Caco-2 (cell line): ENCODE measurements at places on chromosomes 3 and 15. TPM values are rescaled to one million over a fixed set of nuclear protein-coding genes. Genes with fewer than 3 reads are reported as not detected.

The TJP1 gene
- 179 and 181 TPM in 2 replicates for total RNA-seq

The CYP1A2 gene
- not detected in 2 replicates for total RNA-seq

The CCR5 gene
- not detected in 2 replicates for total RNA-seq

The ASTE1 gene
- 8.7 and 11.0 TPM in 2 replicates for total RNA-seq

The CLDN16 gene
- total RNA-seq, result 0.27 and 0.30 TPM in 2 replicates

The CEP97 gene
- 4.3 and 4.5 TPM in 2 replicates for total RNA-seq

The HCN4 gene
- 0.16 and 0.29 TPM in 2 replicates for total RNA-seq

The TUBGCP5 gene
- total RNA-seq, result 48.3 and 53.1 TPM in 2 replicates

The PRKCD gene
- 30.9 and 31.5 TPM in 2 replicates for total RNA-seq

The PRTG gene
- 39.1 and 40.2 TPM in 2 replicates for total RNA-seq

The ACP3 gene
- 0.82 and 2.3 TPM in 2 replicates for total RNA-seq

The ADAMTSL3 gene
- total RNA-seq, result 0.07 TPM in 1 of 2 replicates, not detected in the other

The GRK7 gene
- not detected in 2 replicates for total RNA-seq

The ZNF860 gene
- 4.7 and 5.9 TPM in 2 replicates for total RNA-seq

The ATP6V1A gene
- total RNA-seq, result 93.0 and 96.4 TPM in 2 replicates

The DOCK3 gene
- total RNA-seq, result 0.05 and 0.09 TPM in 2 replicates
